ENCODE measurements at places on chromosomes 4 and X.

DNA sequence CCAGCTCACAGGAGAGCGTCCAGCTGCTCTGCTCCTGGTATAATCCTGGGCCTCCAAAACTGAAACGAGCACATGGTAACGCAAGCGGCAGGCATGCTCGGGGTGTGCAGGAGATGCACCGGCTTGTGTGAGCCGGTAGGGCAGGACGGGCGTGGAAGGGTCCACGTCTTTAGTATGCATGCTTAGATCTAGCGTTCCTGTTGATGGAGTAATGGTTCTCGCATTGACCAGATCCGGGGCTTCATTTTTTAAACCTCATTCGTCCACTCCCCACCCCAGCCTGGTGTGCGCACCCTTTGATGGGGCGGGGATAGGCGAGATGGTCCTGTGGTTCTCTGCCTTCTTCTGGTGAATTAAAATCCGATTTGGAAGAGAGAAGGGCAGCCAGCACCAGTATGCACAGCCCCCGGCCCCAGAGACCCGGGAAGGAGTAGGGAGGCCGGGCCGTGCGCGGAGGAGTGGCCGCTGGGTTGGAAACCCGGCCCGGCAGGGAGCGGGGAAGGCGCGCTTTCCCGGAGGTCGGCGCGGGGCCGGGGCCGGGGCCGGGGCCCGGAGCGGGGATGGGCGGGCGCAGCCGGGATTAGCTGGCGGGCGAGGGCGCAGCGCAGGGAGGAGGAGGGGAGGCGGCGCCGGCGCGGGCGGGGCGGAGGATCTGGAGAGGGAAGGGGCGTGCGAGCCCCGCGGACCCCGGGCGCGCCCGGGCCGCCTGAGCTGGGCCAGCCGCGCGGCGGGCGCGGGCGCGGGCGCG lies 39.9 kb downstream of the FAM149A start:
- H3K27ac ChIP-seq = peak overlapping the region; percentile 36
- no peaks in the 10 kb centered on the region for H3K36me3 ChIP-seq
- peaks cover 2% of the 10 kb centered on the region for H3K4me1 ChIP-seq
- no peaks in the 10 kb centered on the region for H3K27me3 ChIP-seq
- peak overlapping the region; percentile 55 for H3K4me3 ChIP-seq
- DNase-seq = peak; percentile 48

DNA sequence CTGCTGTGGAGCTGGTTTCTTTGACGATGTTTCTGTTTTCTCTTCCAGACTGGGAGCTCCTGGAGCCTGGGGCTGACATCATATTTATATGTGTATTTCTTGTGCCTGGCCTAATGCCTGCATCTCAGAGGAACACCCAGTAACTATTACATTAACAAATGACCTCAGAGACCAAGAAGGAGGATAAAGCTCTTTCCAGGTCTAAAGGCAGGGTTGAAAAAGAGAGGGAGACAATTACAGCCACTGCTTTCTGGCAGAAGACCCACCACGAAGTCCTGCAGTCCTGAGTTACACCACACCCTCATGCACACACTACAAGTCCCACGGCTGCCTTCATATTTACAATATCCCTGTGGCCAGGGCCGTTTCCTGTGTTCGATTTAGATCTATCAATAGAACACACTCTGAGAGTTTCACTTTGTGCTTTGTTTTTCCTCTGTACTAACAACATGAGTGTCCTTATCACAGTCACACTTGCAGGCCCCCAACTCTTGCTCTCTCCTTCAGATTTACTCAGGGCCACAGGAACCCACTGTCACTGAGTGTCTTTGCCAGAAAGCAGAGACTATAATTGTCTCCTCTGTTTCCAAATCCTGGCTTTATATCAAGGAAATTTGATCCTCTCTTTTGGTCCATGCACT lies 535.5 kb downstream of the MID1IP1 start:
- H3K27ac ChIP-seq = no peak overlapping the region
- DNase-seq = peak; percentile 12
- H3K4me3 ChIP-seq = no peak overlapping the region
- H3K36me3 ChIP-seq = no peaks in the 10 kb centered on the region
- no peaks in the 10 kb centered on the region for H3K4me1 ChIP-seq
- H3K27me3 ChIP-seq = no peaks in the 10 kb centered on the region

- H3K4me1 ChIP-seq = peaks cover 29% of the 10 kb centered on the region
- H3K36me3 ChIP-seq = peaks cover 9% of the 10 kb centered on the region
- peak overlapping the region; percentile 68 for H3K27ac ChIP-seq
- peak; percentile 84 for DNase-seq
- H3K4me3 ChIP-seq = no peak overlapping the region
These were observed 133.9 kb downstream of the AFAP1 start for GRCh38 chr4:7805533-7806337.

DNA sequence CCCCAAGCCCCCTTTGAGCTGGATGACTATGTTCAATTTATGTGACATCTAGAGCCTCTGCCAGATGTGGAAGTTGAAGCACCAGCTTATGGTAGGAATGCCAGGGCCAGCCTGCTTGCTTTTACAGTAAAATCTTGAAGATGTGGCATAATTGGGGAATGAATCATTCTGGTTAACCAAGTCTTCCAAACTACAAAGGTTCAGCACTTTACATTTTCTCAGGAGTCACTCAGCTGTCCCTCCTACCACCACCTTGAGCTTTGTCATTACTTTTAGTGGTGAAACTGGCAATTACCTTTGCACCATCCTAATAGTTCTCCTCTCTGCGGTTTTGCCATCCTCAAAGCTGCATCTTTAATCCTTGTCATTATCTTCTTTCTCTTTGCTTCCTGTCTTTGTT lies 172.2 kb downstream of the HS6ST2 start:
- DNase-seq = peak; percentile 28
- H3K27ac ChIP-seq = no peak overlapping the region
- H3K27me3 ChIP-seq = no peaks in the 10 kb centered on the region
- H3K4me3 ChIP-seq = no peak overlapping the region
- H3K4me1 ChIP-seq = no peaks in the 10 kb centered on the region

- H3K4me1 ChIP-seq = no peaks in the 10 kb centered on the region
- no peaks in the 10 kb centered on the region for H3K36me3 ChIP-seq
- no peak overlapping the region for H3K27ac ChIP-seq
- no peak for DNase-seq
- H3K4me3 ChIP-seq = no peak overlapping the region
These were observed 111.0 kb downstream of the DDIT4L start for GRCh38 chr4:100079264-100079663.

DNA sequence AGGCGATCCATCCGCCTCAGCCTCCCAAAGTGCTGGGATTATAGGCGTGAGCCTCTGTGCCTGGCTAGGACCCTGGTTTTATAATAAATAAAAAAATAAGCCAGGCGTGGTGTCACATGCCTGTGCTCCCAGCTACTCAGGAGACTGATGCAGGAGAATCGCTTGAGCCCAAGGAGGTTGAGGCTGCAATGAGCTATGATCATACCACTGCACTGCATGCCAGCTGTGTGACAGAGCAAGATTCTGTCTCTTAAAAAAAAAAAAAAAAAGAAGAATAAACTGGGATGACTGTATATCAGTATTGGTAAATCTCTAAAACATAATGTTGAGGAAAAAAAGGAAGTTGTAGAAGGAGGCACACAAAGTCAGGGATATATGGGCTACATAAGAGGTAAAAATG lies 45.7 kb upstream of the SLC34A2 start:
- H3K36me3 ChIP-seq = no peaks in the 10 kb centered on the region
- DNase-seq = no peak
- H3K4me1 ChIP-seq = no peaks in the 10 kb centered on the region
- H3K27me3 ChIP-seq = no peaks in the 10 kb centered on the region
- no peak overlapping the region for H3K4me3 ChIP-seq

DNA sequence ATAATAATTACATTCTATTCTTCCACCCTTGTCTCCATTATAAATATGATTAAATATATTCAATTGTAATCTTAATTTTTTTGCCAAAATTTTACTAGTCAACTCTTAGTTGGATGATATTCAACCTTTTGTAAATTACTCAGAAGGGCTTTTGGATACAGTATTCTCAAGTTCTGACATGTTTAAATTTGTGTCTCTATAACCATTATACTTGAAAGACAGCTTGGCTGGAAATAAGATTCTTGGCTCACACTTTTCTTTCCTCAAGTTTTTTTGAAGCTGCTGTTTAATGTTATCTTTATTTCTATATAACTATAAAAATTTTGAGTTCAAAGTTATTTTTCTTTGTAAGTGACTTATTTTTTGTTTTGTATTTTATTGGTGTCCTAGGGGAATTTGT lies 214.4 kb downstream of the ARAP2 start:
- H3K4me1 ChIP-seq = no peaks in the 10 kb centered on the region
- H3K27ac ChIP-seq = no peak overlapping the region
- no peaks in the 10 kb centered on the region for H3K36me3 ChIP-seq

- H3K27me3 ChIP-seq = no peaks in the 10 kb centered on the region
- H3K36me3 ChIP-seq = peaks cover 2% of the 10 kb centered on the region
These were observed 95.8 kb upstream of the NAP1L5 start for GRCh38 chr4:88793475-88793874.
